ENCODE measurements at places on chromosomes 6 and 20. TPM values are rescaled to one million over a fixed set of nuclear protein-coding genes. Genes with fewer than 3 reads are reported as not detected.

DNA sequence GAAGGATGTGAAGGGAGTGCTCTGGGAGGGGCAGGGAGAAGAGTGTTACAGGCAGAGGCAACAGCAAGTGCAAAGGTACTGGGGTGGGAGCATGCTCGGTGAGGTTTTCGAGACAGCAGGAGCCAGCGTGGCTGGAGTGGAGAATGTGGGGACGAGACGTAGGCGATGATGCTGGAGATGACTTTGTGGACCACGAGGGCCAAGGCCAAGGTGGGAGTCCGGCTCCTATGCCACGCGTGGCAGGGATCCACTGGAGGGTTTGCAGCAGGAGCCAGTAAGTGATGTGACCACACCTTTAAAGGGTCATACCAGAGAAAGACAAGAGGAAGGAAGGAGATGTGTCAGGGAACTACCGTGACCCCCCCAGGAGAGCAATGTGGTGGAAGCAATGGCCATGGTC is 7.3 kb downstream of the PTGIS start:
- DNase-seq: no peak

The PROKR2 gene
- not detected for total RNA-seq

The UBD gene
- not detected for total RNA-seq

The GLP1R gene
- not detected for total RNA-seq
